ENCODE measurements at places on chromosomes 6 and 20.

DNA sequence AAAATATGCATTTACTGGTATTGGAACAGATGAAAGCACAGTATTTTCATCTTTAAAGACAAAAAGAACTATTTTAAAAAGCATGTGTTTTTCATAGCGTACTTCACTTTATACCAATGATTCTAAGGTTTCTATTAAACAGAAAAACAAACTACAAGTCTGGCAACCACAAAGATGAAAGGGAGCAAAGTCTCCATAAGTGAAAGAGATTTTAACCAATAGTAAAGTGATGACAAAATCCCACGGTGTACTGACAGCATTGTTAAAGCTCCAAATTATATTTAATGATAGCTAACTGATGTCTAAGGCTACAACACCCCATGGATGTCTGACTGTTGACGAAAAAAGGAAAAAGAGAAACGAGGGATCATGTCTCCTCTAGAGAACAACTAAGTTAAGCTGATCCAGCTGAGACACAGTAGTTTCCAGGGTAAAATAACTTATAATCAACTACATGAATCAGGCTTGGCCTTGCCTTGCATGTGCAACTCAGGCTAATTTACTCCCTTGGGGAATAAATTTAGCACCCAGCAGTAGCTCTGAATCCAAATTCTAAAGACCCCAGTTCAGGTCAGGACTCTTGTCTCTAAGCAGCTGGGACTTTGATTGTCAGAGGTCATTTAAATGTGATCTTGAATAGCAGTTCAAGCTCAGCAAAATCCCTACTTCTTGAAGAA lies 56.0 kb upstream of the TAB2 start:
- no peak for DNase-seq

GRCh38 chr6:41780551-41781365 lies at the start of gene PRICKLE4:
Gene PRICKLE4, plus strand, starts transcription at chr6:41780782. Its CDS starts 2,692 bp downstream, at chr6:41783474.
- no peak for DNase-seq

DNA sequence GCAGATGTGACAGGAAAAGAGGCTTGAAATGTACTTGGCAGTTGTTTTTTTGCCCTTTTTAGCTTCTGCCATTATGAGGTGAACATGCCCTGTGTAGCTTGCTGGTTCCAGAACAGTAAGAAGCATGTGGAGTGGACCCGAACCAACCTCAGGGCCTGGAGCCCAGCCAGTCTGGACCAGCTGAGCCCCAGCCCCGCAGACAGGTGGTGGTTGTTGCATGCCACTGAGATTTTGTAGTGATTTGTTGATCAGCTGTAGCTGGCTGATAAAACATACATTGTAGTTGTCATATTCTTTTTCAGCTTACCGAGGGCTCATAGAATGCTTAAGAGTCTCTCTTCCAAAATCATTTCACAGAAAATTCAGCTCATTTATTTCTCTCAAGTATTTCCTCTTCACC lies 182.2 kb downstream of the FARS2 start:
- no peak for DNase-seq

GRCh38 chr20:62178316-62179161 lies 4.3 kb upstream of the MTG2 start:
- no peak for DNase-seq

DNA sequence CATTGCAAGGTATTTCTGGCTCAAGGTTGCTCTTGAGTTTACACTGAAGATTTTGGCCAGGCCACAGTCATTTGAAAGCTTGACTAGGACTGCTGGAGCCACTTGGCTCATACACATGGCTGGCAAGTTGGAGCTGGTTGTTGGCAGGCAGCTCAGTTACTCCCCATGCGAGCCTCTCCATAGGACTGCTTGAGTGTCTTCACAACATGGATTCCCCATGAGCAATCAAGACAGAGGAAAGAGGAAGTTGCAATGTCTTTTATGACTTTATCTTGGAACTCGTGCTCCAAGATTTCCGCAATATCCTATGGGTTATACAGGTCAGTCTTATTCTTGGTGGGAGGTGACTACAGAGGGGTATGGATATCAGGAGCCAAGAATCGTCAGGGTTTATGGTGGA lies 1.4 kb upstream of the MANBAL start:
- DNase-seq, result no peak

All from fibroblast of skin of back (primary cell).